ENCODE measurements at places on chromosomes 3 and 15. TPM values are rescaled to one million over a fixed set of nuclear protein-coding genes. Genes with fewer than 3 reads are reported as not detected.

Gene XPC
- polyA plus RNA-seq: 38.4 TPM

DNA sequence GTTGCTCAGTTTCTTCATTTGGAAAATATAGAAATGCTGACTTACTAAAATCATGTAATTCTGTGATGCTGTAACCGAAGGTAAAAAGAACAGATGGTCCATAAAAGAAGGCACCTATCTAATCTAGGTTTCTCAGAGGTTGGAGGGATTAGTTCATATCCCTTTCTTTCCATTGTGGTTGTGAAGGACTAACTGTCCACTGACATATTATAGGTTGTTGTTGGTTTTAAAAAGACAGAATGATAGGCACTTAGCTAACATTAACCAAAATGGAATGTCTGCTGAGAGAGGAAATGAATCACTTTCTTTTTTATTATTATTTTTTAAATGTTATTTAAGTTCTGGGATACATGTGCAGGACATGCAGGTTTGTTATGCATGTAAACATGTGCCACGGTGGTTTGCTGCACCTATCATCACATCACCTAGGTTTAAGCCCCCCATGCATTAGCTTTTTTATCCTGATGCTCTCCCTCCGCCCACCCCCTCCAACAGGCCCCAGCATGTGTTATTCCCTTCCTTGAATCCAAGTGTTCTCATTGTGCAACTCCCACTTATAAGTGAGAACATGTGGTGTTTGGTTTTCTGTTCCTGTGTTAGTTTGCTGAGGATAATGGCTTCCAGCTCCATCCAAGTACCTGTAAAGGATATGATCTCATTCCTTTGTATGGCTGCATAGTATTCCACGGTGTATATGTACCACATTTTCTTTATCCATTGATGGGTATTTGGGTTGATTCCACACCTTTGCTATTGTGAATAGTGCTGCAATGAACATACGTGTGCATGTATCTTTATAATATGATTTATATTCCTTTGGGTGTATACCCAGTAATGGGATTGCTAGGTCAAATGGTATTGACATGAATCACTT, 45.8 kb downstream of the ALDH1A2 start:
- no peak for DNase-seq

- DNase-seq: no peak
Measured at GRCh38 chr3:184868477-184868876, 56.5 kb downstream of the VPS8 start.

DNA sequence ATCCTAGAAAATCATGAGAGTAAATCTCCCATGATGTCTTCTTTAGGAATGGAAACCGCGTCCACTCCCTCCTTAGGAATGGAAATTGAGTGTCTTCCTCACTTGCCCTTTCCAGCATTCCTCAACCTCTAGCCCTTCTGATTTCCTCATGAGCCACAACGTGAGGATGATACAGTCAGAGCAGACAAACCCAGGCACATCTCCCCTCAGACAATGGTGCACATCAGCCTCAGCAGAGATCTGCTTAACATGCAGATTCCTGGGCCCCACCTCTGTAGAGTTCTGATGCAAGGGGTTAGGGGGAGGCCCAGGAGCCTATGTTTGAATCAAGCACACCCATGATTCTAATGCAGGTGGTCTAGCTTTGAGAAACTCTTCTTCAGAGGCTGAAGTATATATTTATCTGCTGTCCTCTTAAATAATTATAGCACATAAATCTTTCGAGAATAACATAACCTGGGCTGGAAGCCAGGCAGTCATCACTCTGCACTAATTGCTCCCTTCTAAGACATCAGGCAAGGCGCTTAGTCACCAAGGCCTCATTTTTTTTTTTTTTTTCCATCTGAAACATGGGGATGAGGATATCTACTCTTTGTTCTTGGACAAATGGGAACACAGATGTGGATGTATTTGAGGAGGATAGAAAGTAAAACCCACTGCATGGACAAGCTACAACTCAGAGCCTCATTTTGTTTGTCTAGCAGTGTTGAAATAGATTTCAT, 81.7 kb downstream of the PRICKLE2 start:
- peak; percentile 13 for DNase-seq

DNA sequence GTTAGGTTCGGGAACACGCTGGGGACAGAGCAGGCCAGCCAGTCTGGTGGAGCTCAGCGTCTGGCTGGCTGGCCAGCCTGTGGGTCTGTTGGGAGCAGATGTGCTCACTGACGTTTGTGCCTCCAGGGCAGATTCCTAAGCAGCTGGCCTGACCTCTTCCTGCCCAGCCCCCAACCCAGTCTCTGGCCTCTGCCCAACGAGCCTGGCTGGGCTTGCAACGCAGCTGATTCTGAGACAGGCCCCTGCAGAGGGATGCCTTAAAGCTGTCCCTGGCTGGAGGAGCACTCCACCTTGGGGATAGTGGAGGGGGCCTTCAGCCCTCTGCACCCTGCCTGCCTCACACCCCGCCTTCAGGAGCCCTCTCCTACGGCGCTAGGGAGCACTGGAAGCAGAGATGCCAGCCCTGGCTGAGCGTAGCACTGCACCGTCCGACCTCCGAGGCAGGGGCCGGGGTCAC, 46.0 kb downstream of the KLF13 start:
- DNase-seq: peak; percentile 34

Gene FOXL2
- polyA plus RNA-seq: 0.07 TPM

GRCh38 chr3:57003676-57004075, 56.8 kb upstream of the SPATA12 start:
- DNase-seq: no peak

GRCh38 chr15:39095218-39095879, 485.5 kb upstream of the THBS1 start:
- DNase-seq: no peak

Gene RASGRF1
- 0.22 TPM for polyA plus RNA-seq

DNA sequence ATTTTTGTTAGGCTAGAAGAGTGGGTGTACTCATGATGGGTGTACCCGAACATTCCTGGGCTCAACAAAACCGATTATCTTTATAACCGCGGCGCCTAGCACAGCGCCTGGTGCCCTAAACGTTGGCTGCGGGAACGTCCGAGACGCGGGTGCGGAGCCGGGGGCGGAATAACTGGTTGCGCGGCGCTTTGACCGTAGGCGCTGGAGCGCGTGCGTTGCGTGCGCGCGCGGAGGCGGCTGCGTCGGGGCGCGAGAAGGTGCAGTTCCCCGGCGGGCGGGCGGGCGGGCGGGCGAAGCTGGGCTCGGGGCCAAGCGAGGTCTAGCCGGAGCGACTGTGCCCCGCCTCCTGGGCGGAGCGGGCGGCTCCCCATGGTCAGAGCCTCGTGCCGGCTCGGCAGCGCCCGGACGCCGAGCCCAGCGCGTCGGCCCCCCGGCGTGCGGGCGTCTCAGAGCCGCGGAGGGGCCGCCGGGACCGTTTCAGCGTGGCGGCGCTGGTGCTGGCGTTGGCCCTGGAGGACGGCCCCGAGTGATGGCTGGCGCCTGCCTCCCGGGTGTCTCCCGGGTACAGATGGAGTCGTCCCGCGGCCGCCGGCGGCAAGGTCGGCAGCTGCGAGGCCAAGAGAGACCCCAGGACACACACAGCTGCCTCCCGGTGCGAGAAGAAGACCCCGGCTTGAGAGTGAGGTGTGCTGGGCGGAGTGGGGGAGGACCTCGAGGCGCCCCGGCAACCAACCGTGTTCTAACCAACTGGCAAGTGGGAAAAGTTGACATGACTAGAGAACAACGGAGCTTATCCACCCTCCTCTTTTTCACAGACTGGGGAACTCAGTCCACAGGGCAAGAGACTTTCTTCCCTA, at the start of gene PLAAT1:
Gene PLAAT1, plus strand, starts transcription at position 373 of the 857 bp plus-strand sequence. CDS start 14,429 bp downstream, outside the sequence.
- DNase-seq: no peak

All from AG04450 (cell line).